ENCODE measurements at places on chromosomes 5 and 9.

DNA sequence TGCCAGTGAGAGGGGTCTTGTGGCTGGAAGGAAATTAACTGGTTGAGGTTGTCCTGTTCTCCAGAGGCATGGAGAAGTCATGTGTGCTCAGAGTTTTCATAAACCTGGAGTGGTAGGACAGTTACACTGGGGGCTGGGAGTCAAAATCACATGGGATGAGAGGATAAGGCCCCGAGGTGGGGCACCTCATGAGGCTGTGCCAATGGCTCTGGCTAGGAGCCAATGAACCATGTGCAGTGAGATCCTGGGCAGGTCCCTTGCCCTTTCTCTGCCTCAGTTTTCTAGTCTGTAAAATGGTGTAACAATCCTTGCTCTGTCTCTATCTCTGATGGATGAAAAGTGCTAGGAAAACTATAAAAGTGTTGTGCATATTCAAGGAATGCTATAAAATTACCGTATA is 7.0 kb upstream of the SYNPO start:
- DNase-seq, result no peak

DNA sequence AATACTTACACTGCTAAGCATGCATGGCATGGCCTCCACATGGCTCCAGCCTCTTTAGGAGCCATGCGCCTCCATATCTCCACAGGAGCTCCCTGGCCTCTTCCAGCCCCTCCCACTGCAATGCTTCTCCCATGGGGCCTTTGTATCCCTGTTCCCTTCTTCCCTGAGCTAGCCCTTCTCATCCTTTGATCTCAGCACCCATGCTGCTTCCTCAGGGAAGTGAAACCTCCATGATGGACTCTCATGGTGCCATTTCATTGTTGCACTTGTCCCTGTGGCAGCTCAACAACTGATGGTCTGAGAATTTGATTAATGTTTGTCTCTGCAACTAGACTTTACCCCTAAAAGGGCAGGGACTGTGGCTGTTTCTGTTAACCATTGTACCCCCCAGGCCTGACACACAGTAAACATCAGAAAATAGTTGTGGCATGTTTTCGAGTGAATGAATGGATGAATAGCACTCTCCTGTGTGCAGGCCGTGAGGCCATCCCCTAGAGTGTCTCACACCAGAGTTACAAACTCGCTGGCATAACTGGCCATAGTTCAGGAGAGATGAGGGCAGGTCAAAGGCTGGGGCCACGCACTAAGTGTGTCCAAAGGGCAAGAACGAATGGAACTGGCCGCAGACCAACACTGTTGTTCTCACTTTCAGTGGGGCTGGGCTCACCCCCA is 6.6 kb downstream of the IDNK start:
- DNase-seq, result no peak

DNA sequence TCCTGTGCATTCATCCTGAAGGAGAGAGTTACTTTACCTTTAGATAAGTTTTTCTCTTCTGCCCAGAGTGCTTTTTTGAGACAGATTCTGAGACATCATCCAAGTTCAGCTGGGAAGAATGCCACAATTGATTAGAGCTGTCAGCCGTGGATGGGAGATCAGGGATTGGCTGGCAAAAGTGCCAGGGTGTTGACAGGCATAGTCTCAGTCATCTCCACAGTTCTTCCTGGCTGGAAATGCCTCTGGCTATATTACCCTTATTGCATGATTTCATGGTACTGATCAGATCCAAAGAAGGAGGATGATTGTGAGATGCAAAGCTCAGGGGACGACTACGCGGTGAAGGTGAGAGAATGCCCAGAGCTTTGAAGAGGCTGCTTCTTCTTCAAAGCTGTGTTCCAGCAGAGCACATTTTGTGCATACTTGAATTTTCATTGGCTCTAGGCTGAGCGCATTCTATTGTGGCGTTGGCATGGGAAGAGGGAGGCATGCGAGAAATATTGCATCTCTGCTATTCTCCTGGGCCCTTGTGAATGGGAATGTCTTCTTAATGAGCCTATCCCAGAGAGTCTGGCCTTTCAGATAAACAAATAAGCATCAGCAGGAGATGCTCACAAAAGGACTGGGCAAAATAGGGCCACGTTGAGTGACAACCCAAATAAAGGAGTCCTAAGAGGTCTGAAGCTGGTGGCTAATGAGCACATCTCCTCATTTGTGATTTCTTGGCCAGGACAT is 82.1 kb downstream of the GRIA1 start:
- DNase-seq, result no peak

- peak; percentile 62 for DNase-seq
Measured at GRCh38 chr9:70020991-70021571, 22.6 kb upstream of the MAMDC2 start.

DNA sequence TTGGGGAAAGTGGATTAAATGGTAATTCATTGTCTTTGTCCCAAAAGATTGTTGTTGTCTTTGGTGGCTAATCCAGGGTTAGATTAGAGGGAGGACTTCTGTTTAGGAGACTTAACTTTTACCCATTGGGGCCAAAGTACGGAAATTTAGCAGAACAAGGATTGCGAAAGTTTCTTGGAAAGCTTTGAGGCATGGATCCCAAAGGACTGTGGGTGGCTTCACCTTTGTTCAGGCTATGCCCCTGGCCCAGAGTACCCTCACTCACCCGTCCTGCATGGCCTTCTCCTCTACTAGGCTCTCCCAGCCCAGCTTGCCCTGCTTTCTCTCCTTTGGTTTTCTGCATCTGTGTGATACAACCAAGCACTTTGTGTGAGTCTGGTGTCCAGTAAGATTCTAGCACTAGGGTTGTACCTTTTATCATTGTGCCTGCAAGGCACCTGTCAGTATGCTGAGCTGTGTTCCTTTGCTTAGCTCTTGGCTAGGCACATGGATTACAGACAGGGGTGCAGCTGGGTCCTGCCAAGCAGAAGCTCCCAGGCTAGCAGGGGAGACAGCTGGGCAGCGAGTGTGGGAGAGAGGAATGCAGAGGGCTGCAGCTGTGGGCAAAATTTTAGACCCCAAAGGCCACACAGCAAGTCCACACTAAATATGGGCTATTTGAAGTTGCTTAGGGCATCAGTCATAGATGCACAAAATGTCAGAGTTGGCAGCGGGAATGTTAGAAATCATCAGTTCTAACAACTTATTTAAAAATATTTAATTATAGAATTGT is 3.2 kb downstream of the PPARGC1B start:
- no peak for DNase-seq

GRCh38 chr5:1498623-1499416 is 24.9 kb downstream of the LPCAT1 start:
- DNase-seq, result no peak

- DNase-seq, result peak; percentile 52
Measured at GRCh38 chr9:32571969-32572899, 725 bp downstream of the NDUFB6 start.
